A549 treated with GW870086 at 1 μM for 4 hours (cell line): ENCODE measurements at places on chromosomes 16 and 17. TPM values are rescaled to one million over a fixed set of nuclear protein-coding genes. Genes with fewer than 3 reads are reported as not detected.

The SRRM2 gene
- total RNA-seq, result 305 to 408 TPM (median 384 TPM) in 5 replicates

The DOC2A gene
- 1.7 to 2.3 TPM (median 1.9 TPM) in 5 replicates for total RNA-seq

The SLFN14 gene
- not detected in 5 replicates for total RNA-seq

The TBL3 gene
- total RNA-seq, result 28.5 to 41.0 TPM (median 37.8 TPM) in 5 replicates

The CRHR1 gene
- 0.20 TPM in 1 of 5 replicates, not detected in the others for total RNA-seq

The CCL8 gene
- 0.12 TPM in 1 of 5 replicates, not detected in the others for total RNA-seq

The GP2 gene
- total RNA-seq, result not detected in 5 replicates

The ACADVL gene
- total RNA-seq, result 328 to 426 TPM (median 419 TPM) in 5 replicates

The MT1E gene
- 0.69 TPM in 1 of 5 replicates, not detected in the others for total RNA-seq

The CCL16 gene
- total RNA-seq, result not detected in 5 replicates

The DHX40 gene
- total RNA-seq, result 30.5 to 44.4 TPM (median 40.2 TPM) in 5 replicates

The WSCD1 gene
- total RNA-seq, result 1.9 to 3.9 TPM (median 3.2 TPM) in 5 replicates

The ADGRG3 gene
- 0.34 to 0.95 TPM (median 0.57 TPM) in 5 replicates for total RNA-seq

The C17orf100 gene
- 1.8 to 2.9 TPM (median 2.5 TPM) in 5 replicates for total RNA-seq

The KRT10 gene
- 93.1 to 121 TPM (median 103 TPM) in 5 replicates for total RNA-seq

The NEK8 gene
- total RNA-seq, result 3.3 to 4.7 TPM (median 4.5 TPM) in 5 replicates
